Activated CD4-positive, alpha-beta memory T cell treated with anti-CD3 and anti-CD28 coated beads for 36 hours (primary cell): ENCODE measurements at places on chromosomes 4 and X. TPM values are rescaled to one million over a fixed set of nuclear protein-coding genes. Genes with fewer than 3 reads are reported as not detected.

- H3K27ac ChIP-seq, result no peak overlapping the region
- H3K4me3 ChIP-seq, result no peak overlapping the region
- H3K27me3 ChIP-seq, result peaks cover 4% of the 10 kb centered on the region
- no peaks in the 10 kb centered on the region for H3K36me3 ChIP-seq
Measured at GRCh38 chr4:122861172-122861943, 34.7 kb downstream of the FGF2 start.

- H3K27ac ChIP-seq, result no peak overlapping the region
- no peak for DNase-seq
- no peaks in the 10 kb centered on the region for H3K4me1 ChIP-seq
Measured at GRCh38 chr4:39227906-39228305, 45.6 kb downstream of the WDR19 start.

DNA sequence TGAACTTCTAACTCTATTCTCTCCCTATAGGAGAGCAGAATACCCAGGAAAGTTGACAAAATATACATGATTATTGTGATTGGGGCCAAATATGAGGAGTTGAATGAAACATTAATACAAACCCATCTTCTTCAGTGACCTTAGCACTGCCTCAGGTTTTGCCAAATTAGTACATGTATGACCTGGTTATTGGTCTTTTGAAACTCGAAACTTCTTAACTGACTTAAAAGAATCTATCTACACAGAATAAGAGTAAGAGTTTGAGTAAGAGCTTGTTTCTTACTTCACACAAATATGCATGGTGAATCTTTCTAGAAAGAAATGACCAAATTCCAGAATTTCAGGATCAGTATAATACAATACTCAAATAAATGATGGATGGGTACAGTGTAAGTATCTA, 213.0 kb upstream of the GK2 start:
- no peaks in the 10 kb centered on the region for H3K36me3 ChIP-seq
- H3K27me3 ChIP-seq, result peaks cover 2% of the 10 kb centered on the region
- no peak overlapping the region for H3K4me3 ChIP-seq
- no peak overlapping the region for H3K27ac ChIP-seq
- DNase-seq, result no peak

Gene POF1B
- total RNA-seq, result 0.22 TPM

DNA sequence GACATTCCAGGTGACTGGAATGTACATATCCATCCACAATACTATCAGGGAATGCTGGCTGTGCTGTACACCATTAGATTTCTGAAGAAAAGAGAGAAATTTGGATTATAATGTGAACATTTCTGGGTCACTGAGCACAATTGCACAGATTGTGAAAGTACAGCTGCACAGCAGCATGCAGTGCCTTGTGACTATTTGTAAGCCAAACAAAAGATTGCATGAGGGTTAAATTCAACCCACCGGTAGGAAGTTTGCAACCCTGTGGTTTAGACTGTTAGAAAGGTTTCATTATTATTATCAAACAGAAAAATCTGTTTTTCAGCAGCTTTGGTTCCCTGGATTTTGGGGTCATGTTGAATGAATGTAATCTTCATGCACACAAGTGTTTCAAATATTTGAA, 24.5 kb downstream of the DDIT4L start:
- no peak overlapping the region for H3K4me3 ChIP-seq
- H3K27me3 ChIP-seq, result no peaks in the 10 kb centered on the region
- H3K36me3 ChIP-seq, result no peaks in the 10 kb centered on the region
- no peak overlapping the region for H3K27ac ChIP-seq
- no peaks in the 10 kb centered on the region for H3K4me1 ChIP-seq

DNA sequence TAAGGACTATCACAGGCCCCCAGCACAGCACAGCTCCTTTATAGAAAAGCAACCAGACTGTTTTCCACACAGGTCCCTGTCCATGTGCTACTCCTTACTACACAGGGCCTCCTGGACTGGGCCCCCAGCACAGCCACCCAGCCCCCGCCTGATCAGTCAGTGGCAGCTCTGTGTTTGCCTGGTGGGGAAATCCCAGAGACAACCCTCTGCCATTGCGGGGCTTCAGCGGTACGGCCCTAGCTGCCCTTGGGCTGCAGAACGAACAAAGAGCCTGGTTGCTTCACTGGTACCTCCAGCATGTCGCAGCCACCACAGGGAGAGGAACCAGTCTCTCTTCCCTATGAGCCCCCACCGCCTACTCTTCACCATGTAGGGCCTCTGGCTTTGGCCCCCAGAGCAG, 30.7 kb downstream of the CBR4 start:
- H3K27ac ChIP-seq, result no peak overlapping the region
- DNase-seq, result no peak
- H3K4me1 ChIP-seq, result no peaks in the 10 kb centered on the region

Gene RHOXF2
- not detected for total RNA-seq

DNA sequence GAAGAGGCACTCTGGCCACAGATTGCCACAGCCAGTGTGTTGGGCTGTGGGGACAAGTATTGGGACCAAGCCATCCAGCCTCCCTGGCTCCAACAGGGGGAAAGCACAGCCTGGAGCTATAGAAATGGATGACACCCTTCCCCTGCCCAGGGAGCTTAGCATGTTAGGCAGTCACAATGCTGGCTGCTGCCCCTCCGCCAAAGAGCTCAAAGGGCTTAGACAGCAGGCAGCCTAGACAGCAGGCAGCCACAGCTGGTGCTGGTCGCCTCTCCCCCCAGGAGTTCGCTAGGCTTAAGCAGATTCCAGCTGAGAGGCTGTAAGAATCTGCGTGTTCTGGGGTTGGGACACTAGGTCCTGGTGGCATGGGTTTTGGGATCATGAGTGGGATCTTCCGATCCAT, 94.5 kb upstream of the MXRA5 start:
- no peaks in the 10 kb centered on the region for H3K27me3 ChIP-seq
- H3K27ac ChIP-seq, result no peak overlapping the region
- no peaks in the 10 kb centered on the region for H3K36me3 ChIP-seq
- no peaks in the 10 kb centered on the region for H3K4me1 ChIP-seq

Gene STPG2
- not detected for total RNA-seq
